Suprapubic skin (tissue), 4 donors: ENCODE measurements at places on chromosomes 13 and 19.

DNA sequence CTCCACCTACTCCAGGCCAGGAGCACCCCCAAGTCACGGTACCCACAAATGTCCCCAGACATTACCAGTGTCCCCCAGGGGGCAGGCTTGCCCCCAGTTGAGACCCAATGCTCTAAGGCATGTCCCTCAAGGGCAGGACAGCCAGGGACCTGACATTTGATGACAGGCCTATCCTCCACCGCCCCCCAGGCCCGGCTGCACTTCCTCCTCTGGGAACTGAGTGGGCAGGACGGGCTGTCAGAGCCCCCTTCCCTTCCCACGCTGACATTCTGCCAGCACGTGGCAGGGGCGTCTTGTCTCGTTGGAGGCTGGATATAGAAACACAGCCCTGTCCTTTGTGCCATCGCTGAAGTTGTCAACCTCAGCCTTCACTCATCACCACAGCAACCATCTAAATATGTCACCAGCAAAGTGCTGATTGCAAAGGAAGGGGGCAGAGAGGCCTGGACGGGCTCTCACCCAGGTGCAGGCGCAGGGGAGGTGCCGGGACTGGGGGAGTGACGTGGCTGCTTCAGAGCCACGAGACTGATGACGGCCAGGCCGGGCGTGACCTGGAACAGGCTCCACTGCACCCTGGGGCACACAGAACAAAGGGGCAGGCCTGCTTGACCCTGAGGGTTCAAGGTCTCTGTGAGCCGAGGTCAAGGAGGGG, 38.4 kb downstream of the GNG7 start:
- no peak for DNase-seq

- DNase-seq = no peak
These were observed 7.7 kb downstream of the REXO1 start for GRCh38 chr19:1840541-1841115.

- DNase-seq = no peak
These were observed 29.2 kb downstream of the ATP11A start for GRCh38 chr13:112719016-112719415.

- no peak for DNase-seq
These were observed 4.6 kb upstream of the PRKCG start for GRCh38 chr19:53877361-53877766.

- no peak for DNase-seq
These were observed 362.2 kb upstream of the PCDH20 start for GRCh38 chr13:61777899-61778298.

- no peak for DNase-seq
These were observed 96.5 kb downstream of the DCT start for GRCh38 chr13:94382960-94383359.

DNA sequence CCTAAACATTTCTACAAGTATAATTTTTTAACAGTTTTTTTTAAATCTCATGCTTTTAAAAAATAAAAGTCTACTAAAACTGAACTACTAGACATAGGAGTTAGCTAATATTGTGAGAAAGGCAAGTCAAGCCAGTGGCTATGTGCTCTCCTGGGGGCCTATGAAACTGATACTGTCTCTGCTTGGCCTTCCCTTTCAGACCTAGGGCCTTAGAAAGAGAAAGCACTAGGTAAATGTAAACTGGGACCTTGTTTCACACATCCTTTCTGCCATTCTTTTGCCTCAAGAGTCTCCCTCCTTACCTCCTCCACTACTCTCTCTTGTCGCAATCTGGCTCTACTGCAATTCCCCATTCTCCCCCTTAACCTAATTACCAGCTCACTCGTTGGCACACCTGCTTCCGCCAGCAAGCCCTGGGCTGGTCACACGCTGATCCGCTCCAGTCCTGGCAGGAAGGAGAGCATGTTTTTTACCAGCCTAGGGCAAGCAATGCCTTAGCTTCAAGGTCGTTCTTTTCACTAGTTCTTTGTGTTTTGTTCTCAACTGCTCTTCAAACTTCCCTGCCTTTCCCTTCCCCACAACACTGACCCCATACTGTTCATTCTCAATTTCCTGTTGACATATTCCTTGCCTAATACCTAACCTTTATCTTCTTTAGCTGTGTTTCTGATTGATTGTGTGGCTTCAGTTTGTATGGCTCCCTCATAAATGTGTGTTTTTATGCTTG, 23.1 kb downstream of the TBC1D4 start:
- DNase-seq = no peak

DNA sequence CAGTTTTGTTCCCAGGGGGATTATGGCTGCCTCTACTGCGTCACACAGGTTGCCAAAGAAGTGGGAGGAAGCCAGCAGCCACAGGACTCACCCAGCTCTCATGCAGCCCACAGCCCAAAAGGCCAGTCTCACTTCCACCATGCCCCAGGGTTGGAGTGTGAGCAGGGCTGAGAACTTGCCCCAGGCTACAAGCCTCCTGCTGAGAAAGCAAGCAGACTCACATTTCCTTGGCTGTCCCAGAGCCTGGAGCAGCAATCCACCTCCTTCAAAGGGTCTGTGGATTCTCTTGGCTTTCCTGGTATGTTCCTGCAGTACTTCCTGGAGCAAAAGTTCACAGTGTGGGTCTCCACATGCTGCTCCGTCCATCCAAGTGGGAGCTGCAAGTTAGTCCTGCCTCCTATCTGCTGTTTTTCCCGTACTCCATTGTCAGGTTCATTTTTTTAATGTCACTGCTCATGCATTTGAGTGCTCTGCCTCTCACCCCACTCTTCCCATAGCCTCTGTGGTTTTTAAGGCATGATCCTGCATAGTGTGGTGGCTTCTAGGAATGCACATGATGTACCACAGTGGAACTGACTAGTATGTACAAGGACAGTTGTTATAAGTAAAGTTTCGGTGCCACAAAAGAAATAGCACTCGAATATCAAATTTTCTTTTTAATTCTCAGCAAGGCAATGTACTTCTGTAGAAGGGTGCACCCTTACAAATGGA, 56.2 kb upstream of the ARHGEF7 start:
- DNase-seq = no peak

GRCh38 chr19:53019684-53020083, 6.0 kb downstream of the ERVV-1 start:
- DNase-seq = no peak

GRCh38 chr13:104414771-104415170, 1348.6 kb upstream of the SLC10A2 start:
- DNase-seq = no peak

- no peak for DNase-seq
These were observed 53.8 kb upstream of the RCBTB2 start for GRCh38 chr13:48586591-48587103.

- DNase-seq = no peak
These were observed 4.4 kb upstream of the C3 start for GRCh38 chr19:6724631-6725492.

- no peak for DNase-seq
These were observed 96.8 kb downstream of the ATP8A2 start for GRCh38 chr13:25468325-25469168.

DNA sequence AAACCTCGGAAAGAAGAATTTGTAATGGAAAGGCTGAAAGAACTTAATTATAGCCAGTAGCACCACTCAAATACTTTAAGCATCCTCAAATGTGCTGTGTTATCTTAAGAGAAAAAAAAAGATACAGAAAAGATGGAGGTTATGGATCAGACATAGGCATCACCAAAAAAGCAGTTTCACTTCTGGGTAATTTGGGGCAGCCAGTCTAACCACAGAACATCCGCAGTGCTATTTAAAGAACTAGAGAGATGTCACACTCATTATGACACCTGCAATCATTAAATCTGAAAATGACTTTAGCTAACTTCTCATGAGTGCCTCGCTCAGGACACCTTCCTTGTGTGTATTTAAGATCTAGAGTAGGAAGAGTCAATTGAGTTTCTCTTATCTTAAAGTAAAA, 211.8 kb downstream of the RBM26 start:
- DNase-seq = no peak

DNA sequence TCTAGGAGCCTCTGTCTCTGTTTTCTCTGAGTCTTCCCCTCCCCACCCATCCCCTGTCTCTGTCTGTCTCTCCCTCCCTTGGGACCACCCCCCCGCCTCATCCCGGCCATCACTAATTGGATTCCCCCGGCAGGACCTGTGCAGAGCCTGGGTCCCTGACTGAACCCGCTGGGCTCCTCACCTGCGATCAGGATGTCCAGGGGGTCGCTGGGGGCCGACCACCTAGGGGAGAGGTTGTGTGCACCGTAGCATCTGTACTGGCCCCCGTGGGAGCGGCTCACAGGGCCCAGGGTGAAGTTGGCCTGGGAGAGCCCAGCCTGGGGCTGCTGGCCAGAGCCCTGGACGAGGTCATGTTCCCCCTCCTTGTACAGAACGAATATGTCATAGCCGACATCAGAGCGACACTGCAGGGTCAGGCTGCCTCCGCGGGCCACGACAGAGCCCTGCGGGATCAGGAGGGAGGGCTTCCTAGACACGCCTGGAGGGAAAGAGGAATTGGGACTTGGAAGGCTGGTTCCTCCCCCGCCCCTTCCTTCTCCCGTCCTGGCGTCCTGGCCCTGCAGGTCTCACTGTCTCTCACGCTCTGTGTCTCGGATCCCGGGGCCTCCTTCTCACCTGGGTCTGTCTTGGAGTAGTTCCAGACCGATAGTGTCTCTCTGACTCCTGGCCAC, 1.8 kb downstream of the LILRB5 start:
- peak; percentile 55 for DNase-seq

DNA sequence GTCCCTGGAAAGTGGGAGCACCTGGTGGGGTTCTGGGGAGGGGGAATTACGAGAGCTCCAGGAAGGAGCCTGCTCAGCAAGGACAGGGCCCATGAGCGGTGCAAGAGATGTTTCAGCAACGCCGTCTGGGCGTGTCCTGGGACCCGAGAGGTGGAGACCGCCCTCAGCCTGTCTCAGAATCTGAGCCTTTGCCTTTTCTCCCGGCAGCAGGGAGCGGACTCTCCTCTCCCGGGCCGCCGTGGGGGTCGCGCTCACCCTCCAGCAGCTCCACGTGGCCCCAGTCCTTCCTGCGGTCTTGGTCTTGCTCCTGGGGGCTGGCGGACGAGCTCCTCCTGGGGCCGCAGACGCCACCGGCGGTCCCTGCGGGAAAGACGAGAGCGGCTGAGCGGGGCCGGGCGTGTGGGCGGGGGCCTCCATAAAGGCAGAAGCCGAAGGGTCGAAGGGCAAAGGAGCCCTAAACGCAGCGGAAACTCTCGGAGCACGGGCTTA, 714 bp downstream of the POLRMT start:
- DNase-seq = no peak

DNA sequence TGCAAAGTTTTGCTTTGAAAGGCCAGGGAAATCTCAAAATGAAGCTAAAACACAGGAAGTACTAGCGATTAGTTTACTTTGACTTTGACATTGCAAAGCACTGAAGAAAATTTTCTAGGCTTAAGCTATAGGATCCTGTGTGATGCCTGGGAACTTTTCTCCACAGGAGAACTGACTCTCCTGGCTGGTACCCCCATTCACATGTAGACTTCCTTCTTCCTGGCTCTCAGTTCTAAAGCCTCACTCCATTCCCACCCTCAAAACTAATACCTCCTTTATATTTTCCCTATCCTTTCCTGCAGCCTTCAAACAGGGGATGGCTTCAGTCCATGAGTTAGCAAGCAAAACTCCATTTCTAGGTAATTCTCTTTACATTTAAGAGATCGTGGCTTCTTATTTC, 189.5 kb downstream of the SLITRK1 start:
- DNase-seq = no peak

DNA sequence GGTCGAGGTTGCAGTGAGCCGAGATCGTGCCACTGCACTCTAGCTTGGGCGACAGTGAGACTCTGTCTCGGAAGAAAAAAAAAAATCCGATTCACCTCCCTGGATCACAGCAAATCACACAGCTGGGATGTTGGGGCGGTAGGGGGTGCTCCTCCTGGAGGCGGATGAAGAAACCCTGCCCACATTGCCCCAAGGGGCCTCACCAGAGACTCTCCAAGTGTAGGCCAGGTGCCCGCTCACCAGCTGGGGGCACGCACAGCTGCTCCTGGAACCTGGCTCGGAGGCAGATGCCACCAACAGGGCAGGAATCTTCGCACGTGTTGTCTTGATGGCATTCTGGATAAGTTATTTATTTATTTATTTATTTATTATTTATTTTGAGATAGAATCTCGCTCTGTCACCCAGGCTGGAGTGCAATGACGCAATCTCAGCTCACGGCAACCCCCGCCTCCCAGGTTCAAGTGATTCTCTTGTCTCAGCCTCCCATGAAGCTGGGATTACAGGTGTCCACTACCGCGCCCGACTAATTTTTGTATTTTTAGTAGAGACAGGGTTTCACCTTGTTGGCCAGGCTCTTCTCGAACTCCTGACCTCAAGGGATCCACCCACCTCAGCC, 3.1 kb downstream of the UQCR11 start:
- no peak for DNase-seq

- no peak for DNase-seq
These were observed 13.5 kb downstream of the ZSCAN5A start for GRCh38 chr19:56301155-56301554.

- no peak for DNase-seq
These were observed 54.3 kb upstream of the ZNF254 start for GRCh38 chr19:24032651-24033050.

- DNase-seq = no peak
These were observed 64.9 kb downstream of the TNFSF11 start for GRCh38 chr13:42638886-42639285.

DNA sequence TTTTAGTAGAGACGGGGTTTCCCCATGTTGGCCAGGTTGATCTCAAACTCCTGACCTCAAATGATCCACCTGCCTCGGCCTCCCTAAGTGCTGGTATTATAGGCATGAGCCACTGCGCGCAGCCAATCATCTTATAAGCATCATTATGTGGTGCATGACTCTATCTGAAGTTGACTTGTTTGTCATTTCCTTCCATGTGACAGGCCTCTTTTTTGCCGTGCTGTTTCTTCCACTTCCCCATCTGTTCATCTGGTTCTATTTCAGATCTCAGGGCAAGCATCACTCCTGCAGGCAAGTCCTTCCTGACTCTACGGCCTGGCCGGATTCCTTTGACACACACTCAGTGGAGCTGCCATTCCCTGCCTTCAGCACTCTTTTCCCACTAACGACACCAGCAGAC, 15.2 kb downstream of the COL5A3 start:
- DNase-seq = no peak

- DNase-seq = no peak
These were observed 1.9 kb downstream of the NAPA start for GRCh38 chr19:47512948-47513319.

DNA sequence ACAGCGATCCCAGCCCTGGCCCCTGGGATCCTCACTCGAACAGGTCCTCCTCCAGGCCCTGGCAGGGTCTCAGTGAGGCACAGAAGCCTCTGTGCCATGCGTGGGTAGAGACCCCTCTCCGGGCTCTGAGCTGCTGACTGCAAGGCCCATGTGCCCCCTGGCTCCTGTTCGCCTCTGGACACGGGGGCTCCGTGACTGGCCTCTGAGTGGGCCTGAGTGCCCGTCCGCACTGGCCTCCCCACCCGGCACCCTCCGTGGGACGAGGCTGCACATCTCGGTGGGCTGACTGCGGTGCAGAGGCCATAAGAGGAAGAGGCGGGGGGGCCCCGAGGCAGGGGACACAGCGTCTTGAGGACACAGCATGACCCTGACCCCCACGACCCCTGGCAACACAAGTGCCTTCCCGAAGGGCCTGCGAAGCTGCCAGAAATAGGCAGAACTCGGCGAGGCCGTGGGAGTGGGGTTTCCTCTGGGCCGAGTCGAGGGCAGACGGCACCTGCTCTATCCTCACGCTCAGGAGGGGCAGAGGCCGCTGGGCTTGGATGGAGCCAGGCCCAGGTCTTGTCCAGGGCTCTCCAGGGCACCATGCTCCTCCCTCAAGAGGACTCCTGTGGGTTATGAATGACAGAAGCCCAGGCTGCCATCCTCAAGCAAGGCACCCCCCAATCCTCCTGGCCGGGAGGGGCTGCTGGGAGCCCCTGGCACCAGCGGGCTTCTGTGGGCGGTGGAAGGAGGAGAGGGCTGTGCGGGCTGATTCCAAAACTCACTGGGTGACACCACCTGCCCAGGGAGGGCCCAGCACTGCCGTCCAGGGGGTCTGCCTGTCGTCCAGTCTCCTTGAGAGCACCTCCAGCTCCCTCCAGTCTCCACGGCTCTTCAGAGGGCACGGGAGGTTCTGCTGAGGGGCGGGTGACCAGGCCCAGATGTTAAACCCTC, 52.6 kb downstream of the RASA3 start:
- peak; percentile 76 for DNase-seq
